ENCODE measurements at places on chromosomes 11 and 22.

- no peak for DNase-seq
Measured at GRCh38 chr11:77619576-77620198, 17.9 kb downstream of the CLNS1A start.

GRCh38 chr22:32617903-32618302 is 143.3 kb downstream of the FBXO7 start:
- no peak for DNase-seq

- DNase-seq = no peak
Measured at GRCh38 chr11:129766898-129767604, 48.6 kb upstream of the TMEM45B start.

DNA sequence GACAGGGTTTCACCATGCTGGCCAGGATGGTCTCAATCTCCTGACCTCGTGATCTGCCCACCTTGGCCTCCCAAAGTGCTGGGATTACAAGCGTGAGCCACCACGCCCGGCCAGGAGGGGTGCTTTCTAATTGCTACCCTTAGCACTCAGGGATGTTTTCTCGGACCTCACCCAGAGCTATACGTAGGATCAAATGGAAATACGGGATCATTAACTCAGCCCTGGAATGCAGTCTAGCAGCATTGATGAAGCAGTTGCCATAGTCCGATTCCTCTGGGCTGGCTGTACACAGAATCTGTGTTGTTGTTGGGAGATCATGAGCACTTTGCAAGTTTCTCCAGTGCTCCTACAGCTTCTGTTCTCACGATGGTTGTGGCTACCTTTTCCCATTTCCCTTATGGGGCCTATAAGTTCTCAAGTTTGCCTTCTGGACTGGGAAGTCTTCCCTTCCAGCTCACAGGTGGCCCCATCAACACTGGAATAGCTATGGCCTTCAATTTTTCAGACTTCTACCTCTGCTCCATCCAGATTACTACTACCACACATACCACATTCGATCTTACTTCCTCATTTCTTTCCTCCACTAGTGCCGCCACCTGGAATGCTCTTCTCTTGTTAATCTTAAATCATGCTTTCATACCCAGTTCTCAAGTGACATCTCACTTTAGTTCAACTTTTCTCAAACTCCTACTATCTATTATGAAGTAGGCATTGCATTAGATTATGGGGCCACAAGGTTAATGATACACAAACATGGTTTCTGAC is 16.1 kb upstream of the PCF11 start:
- DNase-seq = no peak

DNA sequence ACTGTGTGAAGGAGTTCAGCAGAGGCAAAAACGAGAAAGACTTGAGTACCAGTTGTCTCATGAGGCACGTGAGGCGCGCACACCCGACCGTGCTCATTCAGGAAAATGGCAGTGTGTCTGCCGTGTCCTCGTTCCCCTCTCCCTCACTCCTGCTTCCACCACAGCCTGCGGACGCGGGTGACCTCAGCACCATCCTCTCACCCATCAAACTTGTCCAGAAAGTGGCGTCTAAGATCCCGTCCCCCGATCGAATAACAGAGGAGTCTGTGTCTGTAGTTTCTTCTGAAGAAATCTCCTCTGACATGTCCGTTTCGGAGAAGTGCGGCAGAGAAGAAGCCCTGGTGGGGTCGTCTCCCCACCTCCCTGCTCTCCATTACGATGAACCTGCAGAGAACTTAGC is 30.4 kb downstream of the ZBED4 start:
- no peak for DNase-seq

GRCh38 chr22:17201285-17201945 is 17.8 kb downstream of the ADA2 start:
- DNase-seq = no peak

DNA sequence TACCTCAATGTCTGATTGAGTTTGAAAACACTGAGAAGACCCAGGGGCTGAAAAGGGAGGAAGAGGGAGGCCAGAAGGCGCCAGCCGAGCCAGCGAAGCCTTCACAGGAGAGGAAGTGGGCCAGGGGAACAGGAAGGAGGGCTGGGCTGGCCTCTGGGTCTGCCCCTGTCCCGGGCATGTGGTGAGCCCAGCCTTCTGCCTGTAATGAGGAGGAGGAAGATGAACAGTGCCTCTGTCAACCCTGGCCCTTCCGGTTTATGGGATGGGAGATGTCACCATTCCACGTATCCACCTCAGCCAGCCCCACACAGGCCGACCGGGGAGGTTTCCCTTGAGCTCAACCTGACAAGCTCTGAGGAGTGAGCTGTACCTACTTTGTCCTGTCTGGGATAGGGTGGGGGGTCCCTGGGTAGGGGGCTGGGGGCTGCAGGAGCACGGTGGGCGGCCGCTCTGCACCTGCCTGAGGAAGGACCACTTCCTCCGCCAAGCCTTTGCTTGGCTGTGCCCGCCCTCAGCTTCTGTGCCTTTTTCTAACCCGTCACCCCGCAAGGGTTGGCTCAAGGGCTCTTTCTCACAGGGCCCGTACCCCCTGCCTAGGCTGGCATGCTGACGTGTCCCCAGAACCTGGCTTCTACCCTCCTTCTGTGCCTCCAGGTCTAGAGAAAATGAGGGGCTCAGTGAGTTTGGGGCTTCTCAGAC is 2.0 kb downstream of the PARVG start:
- no peak for DNase-seq

- DNase-seq = no peak
Measured at GRCh38 chr11:119932828-119933562, 204.0 kb upstream of the NECTIN1 start.
